ENCODE measurements at places on chromosomes 4 and X.
A peak's percentile ranks its signal among the peaks of the same experiment; 100 is the strongest.

- no peaks in the 10 kb centered on the region for H3K36me3 ChIP-seq
- no peaks in the 10 kb centered on the region for H3K27me3 ChIP-seq
- ATAC-seq, result no peak
- no peak overlapping the region for H3K27ac ChIP-seq
Measured at GRCh38 chr4:62930884-62931283, 1478.4 kb downstream of the TECRL start.

DNA sequence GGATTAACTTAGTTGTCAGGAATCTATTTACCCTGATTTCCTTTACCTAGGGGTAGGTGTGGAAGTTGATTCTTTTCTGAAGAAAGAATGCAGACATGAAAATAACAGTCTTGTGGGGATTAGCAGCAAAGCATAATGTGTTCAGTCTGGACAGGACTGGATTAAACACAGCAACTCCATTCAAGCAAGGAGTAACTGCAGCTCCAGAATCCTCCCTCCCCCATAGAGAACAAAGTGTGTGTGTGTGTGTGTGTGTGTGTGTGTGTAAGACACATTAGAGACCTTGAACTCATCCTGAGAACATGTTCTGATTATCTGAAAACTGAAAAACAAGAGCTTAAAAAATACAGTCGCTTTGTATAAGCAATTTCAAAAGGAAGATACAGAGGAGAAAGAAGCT, 9.3 kb downstream of the C4orf54 start:
- no peaks in the 10 kb centered on the region for H3K4me1 ChIP-seq
- no peaks in the 10 kb centered on the region for H3K27me3 ChIP-seq
- no peaks in the 10 kb centered on the region for H3K36me3 ChIP-seq
- H3K4me3 ChIP-seq, result no peak overlapping the region

DNA sequence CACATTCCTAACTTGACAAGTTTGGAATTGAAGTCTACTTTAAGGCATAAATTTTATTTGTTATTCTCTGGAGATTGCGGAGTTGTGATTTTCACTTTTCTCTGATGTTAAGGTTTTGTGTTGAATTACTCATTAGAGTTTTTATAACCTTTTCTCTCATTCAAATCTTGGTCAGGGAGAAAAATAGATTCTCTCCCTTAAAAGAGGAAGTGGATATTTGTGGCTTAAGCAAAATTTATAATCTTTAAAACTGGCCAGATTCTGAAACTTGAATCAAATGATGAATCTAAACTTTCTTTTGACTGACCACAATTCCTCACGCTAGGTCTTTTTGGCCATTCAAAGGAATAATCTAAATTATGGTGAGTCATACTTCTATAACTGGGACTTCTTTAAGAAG, 361.4 kb downstream of the TEX13C start:
- H3K4me3 ChIP-seq, result no peak overlapping the region
- H3K4me1 ChIP-seq, result no peaks in the 10 kb centered on the region
- H3K27ac ChIP-seq, result no peak overlapping the region
- ATAC-seq, result no peak
- no peaks in the 10 kb centered on the region for H3K27me3 ChIP-seq

DNA sequence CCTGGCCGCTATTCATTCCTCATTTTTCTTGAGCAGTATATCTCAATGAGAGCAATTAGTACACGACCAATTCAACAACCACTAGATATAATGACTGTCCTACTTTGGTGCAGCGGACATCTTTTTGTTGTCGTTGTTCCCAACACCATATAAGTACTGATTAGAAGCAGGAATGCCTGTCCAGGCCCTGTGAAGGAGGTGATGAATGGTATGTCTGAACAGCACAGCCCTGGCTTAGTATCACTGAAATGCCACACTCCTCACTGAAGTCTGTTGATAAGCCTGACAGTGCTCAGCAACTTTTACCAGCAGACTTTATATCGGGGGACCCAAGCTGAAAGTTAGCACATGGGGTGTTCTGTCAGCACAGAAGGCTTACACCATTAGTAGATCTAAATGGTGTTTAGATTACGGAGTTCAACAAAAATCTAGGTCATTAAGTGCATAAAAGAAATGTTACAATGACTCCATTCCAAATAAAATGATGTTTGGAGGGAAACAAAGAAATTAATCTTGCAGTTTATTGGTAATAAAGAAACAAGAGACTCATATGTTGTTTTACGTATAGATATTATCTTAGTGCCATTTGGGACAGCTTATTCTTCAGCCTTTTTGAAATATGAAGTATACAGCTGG, 228.3 kb upstream of the TTC29 start:
- peaks cover 8% of the 10 kb centered on the region for H3K27me3 ChIP-seq
- H3K36me3 ChIP-seq, result no peaks in the 10 kb centered on the region
- no peaks in the 10 kb centered on the region for H3K4me1 ChIP-seq
- H3K4me3 ChIP-seq, result no peak overlapping the region

DNA sequence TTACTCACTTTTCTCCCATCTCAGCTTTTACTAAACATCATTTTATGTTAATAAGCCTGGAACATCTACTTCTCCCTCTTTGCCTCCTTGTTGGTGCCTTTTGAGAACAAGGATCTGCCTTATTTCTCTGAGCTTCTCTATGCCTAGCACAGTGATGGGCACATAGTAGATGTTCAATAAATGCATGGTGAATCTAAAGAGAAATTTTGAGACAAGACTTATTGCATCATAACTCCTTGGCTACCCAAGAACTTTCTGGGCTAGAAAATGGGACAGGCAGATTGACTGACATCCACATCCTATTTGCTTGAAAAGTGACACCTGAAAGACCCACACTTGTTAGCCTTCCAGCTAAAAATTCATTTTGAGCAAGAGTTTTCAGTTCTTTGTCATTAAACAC, 87.2 kb upstream of the TFDP3 start:
- H3K4me3 ChIP-seq, result no peak overlapping the region
- H3K27me3 ChIP-seq, result no peaks in the 10 kb centered on the region
- H3K36me3 ChIP-seq, result no peaks in the 10 kb centered on the region
- no peaks in the 10 kb centered on the region for H3K4me1 ChIP-seq
- H3K27ac ChIP-seq, result no peak overlapping the region
- no peak for ATAC-seq

DNA sequence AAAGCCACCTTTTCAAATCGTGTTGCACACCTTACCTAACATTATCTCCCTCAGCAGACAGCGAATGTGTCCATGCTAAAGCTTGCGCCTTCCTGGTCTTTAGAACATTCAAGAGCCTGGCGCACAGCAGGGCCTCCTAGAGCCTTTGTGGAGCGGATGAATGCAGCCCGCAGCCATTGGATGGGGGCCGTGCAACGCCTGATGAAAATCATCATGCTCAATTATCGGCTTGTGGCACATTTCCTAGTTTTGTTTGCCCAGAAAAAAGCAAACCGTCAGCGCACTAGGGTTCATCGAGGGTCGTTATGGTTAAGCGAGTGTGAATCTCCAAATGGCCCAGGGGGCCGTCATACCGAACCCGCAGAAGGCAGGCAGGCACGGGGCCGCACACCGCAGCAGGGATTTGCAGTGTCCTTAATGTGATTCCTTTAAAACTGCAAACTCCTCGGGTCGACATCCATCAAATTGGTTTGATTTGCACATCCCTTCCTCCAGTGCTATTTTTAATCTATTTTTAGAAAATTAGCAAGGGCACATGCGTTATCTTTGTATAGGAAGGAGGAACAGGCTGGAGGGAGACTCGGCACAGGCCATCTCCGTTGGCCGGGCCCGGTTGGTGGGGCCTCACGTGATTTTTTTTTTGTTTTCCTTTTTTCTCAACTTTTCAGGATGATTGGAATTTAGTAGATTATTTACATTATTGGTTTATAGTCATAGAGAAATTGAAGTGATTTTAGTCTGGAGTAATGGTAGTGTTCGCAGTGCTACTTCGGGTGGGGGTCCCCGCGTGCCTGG, 53.1 kb downstream of the ABLIM2 start:
- H3K4me1 ChIP-seq, result no peaks in the 10 kb centered on the region
- no peak for ATAC-seq
- H3K36me3 ChIP-seq, result no peaks in the 10 kb centered on the region
- H3K4me3 ChIP-seq, result no peak overlapping the region

DNA sequence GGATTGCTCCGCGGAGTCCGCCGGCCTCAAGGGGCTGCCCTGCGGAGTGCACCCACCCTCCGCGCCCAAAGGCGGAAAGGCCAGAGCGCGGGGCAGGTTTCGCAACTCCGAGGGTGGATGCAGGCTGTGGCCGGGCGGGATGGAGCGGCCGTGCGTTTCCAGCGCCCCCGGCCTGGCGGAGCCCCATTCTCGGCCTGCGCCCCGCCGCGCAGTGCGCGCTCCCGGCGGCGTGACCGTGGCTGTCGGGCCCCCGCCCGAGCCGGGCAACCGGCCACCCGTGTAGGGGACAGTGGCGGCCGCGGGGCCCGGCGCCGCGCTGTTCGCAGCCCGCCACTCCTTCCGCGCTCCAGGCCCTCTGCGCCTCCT, 331 bp downstream of the SETD7 start:
- peak overlapping the region; percentile 99 for H3K27ac ChIP-seq
- no peaks in the 10 kb centered on the region for H3K27me3 ChIP-seq
- peaks cover 32% of the 10 kb centered on the region for H3K36me3 ChIP-seq
- H3K4me3 ChIP-seq, result peak overlapping the region; percentile 89
